Activated T-helper 1 cell treated with anti-CD3 and anti-CD28 coated beads, Interleukin-12 subunit alpha, Interleukin-12 subunit beta, Interleukin-2, Interleukin-4 antibody, amounts not matched to agents 30 ng/mL and 10 ng/mL and 1 ng/mL, durations not matched to agents 14 hours and 24 hours and 36 hours (primary cell): ENCODE measurements at places on chromosomes 16 and 17. TPM values are rescaled to one million over a fixed set of nuclear protein-coding genes. Genes with fewer than 3 reads are reported as not detected.

DNA sequence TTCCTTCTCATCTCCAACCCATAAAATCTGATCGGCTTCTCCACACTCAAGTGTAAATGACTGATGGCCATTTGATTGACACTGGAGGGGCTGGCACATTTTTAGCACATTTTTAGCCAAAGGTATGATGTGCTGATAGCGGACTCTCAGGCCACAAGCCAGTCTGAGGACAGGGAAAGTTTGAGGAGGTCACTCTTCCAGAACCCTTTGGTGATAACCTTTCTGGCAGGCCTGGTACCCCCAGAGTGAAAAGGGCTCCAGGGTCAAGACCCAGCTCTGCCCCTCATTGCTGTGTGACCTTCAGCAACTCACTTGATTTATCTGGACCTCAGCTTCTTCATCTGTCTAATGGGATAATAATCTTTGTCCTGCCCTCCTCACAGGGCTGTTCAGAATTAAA lies 1.7 kb upstream of the NLRC5 start:
- no peak for DNase-seq

DNA sequence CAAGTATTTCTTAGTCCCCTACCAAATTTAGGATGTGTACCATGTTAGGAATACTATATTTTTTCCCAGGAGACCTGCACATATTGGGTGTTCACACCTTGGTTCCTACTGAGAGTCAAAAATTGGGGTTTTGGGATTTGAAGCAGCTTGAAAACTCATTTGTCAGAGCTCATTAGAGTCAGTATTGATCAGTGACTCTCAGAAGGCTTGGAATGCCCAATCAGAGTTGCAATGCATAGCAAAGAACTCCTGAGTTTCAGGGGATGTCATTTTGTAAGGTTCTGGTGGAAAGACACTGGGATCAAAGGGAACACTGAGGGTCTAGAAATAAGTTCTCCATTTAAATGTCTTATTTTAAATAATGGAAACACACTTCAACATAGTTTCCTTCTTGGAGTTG lies 5.1 kb downstream of the HLF start:
- no peak for DNase-seq

DNA sequence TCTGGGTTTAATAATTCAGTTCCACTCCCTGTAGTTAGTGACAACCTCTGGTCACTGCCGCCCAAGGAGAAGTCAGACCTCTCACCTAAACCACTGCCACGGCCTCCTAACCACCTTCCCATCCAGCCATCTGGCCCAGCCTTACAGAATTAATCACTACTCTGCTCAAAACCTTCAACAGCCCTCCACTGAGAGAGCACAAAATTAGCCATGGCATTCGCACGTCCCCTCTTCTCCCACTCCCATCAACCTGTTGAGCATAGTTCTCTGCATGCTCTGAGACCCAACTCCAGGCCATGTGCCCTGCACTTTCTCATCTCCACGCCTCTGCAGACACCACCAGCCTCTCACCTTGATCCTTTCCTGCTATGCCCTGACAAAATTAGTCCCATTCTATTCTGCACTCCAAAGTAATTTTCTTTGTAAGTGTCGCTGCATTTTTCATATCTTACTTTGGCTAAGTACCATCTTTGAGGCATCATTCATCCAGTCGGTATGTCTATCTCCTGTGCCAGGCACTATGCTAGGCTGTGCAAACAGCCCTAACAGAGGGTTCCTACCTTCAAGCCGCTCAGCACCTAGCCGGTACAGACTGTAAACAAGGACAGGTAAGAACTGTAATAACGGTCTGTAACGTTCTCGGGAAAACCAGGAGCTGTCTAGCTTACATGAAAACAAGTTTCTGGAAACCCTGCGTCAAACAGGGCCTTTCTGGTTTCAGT lies 963 bp downstream of the COPRS start:
- no peak for DNase-seq

Gene TOX3
- not detected in 2 replicates for total RNA-seq

Gene PRR11
- total RNA-seq, result 29.4 and 32.7 TPM in 2 replicates

Gene CORO6
- total RNA-seq, result 5.1 and 6.4 TPM in 2 replicates

Gene WFIKKN1
- 0.34 and 0.44 TPM in 2 replicates for total RNA-seq
